NCI-H187 (cell line): ENCODE measurements at places on chromosomes 7 and 10.

GRCh38 chr10:14611968-14612693 is 162.6 kb downstream of the FAM107B start:
- no peak for DNase-seq

DNA sequence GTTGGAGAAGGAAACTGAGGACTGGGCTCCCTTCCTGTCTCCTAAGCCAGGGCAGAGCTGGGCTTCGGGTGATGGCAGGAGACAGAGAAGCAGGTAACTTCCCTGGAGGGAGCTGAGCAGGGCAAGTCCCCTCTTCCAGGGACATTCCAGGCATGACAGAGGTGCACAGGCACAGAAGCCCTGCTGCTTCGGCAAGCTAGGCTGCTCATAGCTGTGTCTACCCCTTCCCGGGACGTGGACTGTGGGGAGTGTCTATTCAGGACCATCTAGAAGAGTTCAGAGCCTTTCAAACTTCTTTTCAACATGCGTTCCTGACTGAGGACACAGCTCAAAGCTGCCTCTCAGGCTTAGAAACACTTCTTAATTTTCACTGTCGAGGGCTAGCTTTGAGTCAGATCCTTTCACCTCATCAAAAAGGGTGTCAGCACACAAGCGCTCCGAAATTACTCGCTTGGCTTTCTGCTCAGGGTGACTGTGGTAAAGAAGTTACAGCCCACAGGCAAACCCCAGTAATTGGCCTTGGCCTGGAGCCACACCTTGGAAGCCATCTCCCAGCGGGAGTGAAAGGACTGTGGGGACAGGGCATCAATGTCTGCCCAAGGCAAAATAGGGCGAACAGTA is 63.7 kb upstream of the STEAP1B start:
- DNase-seq = no peak

DNA sequence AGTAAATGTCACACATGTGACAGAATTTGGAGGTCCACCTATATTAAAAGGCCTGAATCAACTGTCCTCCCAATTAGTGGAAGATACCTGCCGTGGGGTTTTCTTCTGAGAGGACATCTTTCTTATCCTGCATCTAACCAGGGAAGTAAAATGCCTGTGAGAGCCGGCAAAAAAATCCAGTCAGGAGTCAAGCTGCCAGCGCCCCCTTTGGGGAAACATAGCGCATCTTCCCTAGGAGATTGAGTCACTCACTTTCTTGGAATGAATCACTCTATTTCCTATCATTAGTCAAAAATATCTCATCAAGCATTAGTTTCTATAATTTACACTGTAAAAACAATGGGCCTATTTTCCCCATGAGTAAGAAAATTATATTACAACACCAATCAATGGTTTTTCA is 66.4 kb upstream of the ANK3 start:
- no peak for DNase-seq

DNA sequence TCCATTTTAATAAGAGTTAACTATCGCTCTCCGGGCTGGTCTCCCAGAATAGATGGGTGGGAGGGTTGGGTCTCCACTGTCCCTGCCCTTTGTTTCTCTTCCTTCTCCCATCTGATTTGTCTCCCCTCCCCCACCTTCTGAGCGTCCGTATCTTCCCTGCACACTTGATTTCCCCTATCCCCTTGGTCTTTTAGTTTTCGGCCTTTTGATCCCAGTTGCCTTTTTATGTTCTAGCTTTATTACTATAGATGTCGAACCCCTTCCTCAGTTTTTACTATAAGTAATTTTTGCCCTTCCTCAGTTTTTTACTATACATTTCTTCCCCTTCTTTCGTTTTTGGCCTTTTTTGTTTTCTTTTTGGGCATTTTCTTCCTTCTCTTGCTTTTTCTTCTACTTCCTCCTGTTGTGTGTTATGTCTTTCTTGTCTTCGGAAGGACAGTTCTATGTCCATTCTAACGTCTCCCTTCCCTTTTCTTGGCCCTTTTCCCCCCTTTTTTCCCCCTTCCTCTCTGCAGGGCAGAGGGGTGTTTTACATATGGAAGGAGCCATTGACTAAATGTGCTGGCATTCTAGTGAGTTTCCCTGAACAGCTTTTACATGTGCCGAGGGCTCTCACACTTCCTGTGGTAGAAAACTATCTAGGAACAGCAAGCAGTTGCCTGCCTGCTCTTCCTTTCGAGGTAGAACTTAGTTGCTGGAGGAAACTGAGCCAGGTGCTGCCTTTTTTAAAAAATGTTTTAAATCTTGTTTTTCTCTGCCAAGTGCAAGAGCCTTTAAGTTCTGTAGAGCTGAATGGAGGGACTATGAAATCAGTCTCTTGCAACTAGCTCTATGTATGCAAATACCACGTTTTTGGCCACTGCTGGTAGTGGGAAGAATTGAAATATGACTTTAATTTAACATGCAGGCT is 2.8 kb downstream of the TET1 start:
- DNase-seq = no peak

DNA sequence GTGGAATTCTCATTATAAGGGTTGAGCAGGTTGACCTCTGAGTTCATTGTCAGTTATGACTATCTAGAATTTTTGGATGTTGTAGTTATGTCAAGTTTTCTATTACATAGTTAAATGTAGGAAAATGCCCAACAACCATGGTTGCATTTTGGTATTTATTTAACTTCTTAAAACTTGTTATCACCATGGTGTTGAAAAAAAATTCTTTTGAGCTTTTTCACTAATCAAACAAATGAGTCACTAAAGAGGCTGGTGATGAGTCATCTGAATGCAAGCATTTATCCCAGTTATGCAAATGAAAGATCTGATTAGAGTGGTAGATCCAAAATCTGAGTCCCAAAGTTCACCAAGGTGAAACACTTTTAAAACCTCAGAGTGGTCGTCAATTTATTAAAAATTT is 624.7 kb upstream of the IGFBP3 start:
- DNase-seq = no peak

DNA sequence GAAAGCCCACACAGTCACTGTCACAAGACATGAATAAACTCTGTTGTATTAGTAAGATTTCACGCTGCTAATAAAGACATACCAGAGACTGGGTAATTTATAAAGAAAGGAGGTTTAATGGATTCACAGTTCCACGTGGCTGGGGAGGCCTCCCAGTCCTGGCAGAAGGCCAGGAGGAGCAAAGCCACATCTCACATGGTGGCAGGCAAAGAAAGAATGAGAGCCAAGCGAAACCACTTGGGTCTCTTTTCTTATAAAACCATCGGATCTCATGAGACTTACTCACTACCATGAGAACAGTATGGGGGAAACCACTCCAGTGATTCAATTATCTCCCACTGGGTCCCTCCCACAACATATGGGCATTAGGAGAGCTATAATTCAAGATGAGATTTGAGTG is 110.2 kb downstream of the ST8SIA6 start:
- no peak for DNase-seq

DNA sequence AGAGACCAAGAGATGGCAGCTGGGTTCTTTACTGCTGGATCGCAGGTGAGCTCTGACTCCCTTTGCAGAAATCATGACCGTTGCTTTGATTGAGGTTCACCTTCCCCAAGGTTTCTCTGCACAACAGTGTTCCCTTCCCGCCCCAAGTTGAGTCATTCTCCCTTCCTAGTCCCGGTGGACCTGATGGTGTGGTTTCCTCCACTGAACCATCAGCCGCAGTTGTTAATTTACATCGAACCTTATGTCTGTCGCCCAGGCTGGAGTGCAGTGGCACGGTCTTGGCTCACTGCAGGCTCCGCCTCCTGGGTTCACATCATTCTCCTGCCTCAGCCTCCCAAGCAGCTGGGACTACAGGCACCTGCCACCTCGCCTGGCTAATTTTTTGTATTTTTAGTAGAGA is 5.8 kb downstream of the ZSCAN25 start:
- no peak for DNase-seq

DNA sequence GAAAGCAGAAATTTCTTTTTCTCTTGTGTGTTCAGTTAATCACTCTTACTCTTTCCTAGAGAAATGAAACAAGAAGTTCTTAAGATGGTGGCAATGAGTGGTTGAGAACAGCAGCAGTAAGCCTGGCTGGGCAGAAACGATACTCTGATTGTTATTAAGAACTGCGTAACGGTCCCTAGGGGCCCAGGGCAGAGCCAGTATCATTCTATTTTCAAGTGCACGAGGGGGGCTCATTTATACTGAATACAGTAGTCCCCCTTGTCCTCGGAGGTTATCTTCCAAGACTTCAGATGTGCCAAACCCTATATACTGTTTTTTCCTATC is 64.9 kb downstream of the EEPD1 start:
- no peak for DNase-seq

DNA sequence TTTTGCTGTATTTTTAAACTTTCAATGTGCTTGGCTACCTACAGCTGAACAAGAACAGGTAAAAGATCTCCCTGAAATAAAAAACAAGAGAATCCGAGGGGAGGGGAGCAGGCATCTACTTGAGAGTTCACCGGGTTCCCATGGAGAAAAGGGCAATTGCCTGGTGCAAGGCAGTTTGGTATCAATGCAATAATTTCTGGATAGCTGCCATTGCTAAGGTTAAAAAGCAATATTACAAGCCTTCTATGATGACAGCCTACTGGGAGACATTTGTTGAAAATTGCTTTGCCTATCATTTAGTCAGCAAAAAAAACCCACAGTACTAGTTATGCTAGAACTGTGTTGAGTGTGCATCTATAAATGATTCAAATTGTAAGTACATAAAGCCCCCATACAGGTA is 82.1 kb downstream of the GFRA1 start:
- no peak for DNase-seq

DNA sequence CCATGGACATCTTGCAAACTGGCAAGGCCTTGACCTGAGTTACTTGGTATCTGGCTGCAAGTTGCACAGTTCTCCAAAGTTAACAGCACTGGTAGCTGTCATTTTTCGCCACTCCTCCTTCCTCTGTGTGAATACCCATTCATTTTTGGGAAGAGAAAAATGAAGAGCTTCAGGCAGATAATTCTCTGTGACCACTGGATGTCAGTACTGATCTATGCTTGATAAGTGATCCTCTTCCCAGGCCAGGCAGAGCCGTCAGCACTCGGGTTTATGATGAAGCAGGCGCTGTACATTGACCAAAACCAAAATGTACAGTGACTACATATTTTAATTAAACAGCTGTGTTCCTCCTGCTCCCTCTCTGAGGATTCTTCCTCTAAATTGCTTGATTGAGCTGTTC is 55.9 kb upstream of the PDZD8 start:
- DNase-seq = no peak

DNA sequence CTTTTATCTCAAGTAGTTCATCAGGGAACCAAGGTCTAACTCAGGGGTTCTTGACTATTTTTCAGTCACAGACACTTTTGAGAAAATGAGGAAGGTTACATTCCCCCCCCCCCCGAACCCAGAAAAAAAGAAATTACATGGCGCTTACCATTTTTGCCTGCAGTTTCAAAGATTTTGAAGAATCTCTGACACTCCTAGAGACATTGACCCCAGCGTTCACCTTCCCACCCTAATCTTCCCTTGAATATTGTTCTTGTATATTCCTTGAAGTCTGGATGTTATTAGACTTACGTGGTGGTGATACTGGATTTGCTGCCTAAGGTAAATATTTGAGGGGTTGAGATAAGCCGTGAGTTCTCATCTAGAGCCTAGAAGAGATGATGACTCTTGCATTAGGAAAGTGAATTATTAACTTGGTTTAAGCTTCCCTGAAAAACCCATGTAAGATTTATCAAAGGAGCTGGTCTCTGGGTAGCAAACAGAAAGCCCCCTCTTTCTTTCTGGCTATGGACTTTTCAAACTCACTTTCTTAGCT is 245.7 kb upstream of the FOXK1 start:
- no peak for DNase-seq

DNA sequence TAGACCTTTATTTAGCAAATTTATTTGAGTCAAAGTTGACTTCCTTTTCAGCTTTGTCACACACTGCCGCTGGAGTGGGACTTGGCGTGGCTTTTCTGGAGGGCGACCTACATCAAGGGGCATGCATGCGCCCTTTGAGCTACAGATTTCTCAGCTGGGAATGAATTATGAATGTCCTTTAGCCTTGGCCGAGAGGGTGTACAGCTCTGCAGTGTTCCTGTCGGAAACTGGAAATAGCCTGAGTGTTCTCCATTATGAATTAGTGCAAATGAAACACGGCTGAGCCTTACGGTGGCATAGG is 79.7 kb downstream of the GLRX3 start:
- no peak for DNase-seq

GRCh38 chr10:27143686-27144085 is 10.5 kb downstream of the YME1L1 start:
- no peak for DNase-seq

DNA sequence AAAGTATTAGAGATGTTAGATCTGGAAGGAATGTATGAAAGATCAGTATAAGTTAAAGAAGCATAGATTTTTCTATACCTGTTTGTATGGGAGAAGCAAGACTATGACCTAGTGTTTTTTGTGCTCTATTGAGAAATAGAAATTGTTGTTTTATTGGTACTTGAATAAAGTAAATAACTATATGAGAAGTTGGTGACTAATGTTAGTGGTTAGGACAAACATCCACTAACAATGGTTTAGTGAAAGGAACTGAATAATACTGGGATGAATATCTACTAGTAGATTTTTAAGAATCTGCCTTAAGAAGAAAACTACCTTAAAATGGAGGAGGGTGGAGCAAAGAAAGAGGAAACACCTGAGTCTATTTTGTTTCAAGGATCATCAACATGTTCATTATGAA is 521.1 kb upstream of the POT1 start:
- no peak for DNase-seq

DNA sequence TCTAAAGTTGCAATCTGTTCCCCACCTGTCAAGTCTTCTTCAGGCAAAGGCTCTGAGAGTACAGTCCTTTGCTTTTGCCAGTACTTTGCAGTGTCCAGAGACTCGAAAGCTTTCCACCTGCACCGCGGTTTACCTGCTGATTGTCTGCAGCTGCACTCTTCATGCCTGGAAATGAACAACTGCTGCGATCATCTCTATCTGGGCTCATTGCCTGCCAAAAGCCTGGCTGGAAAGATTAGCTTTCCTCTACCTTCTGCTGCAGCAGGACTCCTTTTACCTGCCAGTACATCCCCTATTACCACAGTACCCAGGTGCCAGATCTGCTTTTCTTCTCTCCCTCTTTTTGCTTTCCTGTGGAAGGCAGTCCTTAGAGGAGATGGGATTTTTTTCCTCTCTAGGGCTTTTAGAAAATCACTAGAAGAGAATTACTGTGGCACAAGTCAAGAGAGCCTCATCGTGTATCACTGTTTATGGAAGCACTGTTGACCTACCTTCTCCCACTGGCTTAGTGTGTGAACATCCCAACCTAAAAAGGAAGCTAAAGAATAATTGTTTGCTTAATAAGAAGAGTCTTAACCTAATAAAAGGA is 2.2 kb downstream of the STRIP2 start:
- DNase-seq = no peak

- no peak for DNase-seq
Observed at GRCh38 chr7:140926021-140926817, 1.5 kb upstream of the BRAF start.

GRCh38 chr10:92801978-92802872 is 46.1 kb upstream of the EXOC6 start:
- no peak for DNase-seq

DNA sequence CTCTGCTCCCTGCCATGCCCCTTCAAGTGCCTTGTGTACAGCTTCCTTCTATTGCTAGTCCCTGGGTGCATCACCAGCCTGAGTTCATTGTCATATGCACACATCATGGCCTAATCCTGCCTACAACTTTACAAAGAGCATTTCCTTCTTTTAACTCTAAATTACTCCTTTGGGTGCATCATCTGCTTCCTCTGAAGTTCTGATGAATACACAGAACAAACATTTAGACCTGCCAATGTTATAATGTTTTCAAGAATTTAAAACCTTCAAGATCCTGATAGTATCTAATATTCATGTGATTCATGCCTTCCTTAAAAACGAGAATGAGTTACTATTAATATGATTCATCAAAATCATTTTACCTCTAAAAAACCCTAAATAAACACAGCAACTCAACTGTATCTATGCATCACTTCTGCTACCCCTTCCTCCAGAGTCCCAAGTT is 357.1 kb downstream of the MAGI2 start:
- no peak for DNase-seq
